ENCODE measurements at places on chromosomes 5 and 9. TPM values are rescaled to one million over a fixed set of nuclear protein-coding genes. Genes with fewer than 3 reads are reported as not detected.

The SLC25A2 gene
- total RNA-seq = not detected

The PPIC gene
- total RNA-seq = 16.8 TPM

The MELK gene
- total RNA-seq = 45.6 TPM

The IGFBPL1 gene
- not detected for total RNA-seq

The INIP gene
- 19.5 TPM for total RNA-seq

The SOWAHA gene
- total RNA-seq = not detected

The PCDHGB2 gene
- total RNA-seq = 0.50 TPM

The PTGER4 gene
- total RNA-seq = 26.6 TPM

The CDH12 gene
- not detected for total RNA-seq

The GFI1B gene
- under 0.01 TPM for total RNA-seq

The ACTBL2 gene
- total RNA-seq = 0.15 TPM

The GNE gene
- total RNA-seq = 28.9 TPM

The DND1 gene
- total RNA-seq = 0.15 TPM

The ANKRD20A1 gene
- not detected for total RNA-seq

The C5orf52 gene
- total RNA-seq = not detected

The ALDH1B1 gene
- 38.8 TPM for total RNA-seq

The ZNF354B gene
- total RNA-seq = 4.7 TPM

The DTWD2 gene
- total RNA-seq = 2.0 TPM

The SLC6A7 gene
- total RNA-seq = not detected

The NR6A1 gene
- 0.15 TPM for total RNA-seq

The OBP2B gene
- not detected for total RNA-seq

The RASGRF2 gene
- total RNA-seq = 5.7 TPM

The ARHGEF28 gene
- total RNA-seq = 9.2 TPM

The GMCL2 gene
- not detected for total RNA-seq

The CDH6 gene
- 0.30 TPM for total RNA-seq

The DMGDH gene
- total RNA-seq = 2.5 TPM

The PAEP gene
- total RNA-seq = not detected

The MINAR2 gene
- total RNA-seq = not detected

The PTGR1 gene
- 124 TPM for total RNA-seq

The PCDHB9 gene
- not detected for total RNA-seq

The TENT4A gene
- 13.8 TPM for total RNA-seq

The SNX18 gene
- total RNA-seq = 33.4 TPM

The TRIP13 gene
- total RNA-seq = 53.3 TPM

All from bronchus fibroblast of lung (primary cell).